ENCODE measurements at places on chromosomes 3 and 15. TPM values are rescaled to one million over a fixed set of nuclear protein-coding genes. Genes with fewer than 3 reads are reported as not detected.

The SOX2 gene
- total RNA-seq, result 4.0 TPM

The CD96 gene
- total RNA-seq, result 5.6 TPM

GRCh38 chr3:56323986-56324420 lies 144.3 kb downstream of the ERC2 start:
- DNase-seq, result no peak
- H3K4me1 ChIP-seq, result no peaks in the 10 kb centered on the region
- no peak overlapping the region for H3K4me3 ChIP-seq
- H3K27me3 ChIP-seq, result no peaks in the 10 kb centered on the region

GRCh38 chr15:95932676-95933075 lies 397.8 kb upstream of the NR2F2 start:
- no peaks in the 10 kb centered on the region for H3K4me1 ChIP-seq
- no peak overlapping the region for H3K27ac ChIP-seq
- no peaks in the 10 kb centered on the region for H3K27me3 ChIP-seq

DNA sequence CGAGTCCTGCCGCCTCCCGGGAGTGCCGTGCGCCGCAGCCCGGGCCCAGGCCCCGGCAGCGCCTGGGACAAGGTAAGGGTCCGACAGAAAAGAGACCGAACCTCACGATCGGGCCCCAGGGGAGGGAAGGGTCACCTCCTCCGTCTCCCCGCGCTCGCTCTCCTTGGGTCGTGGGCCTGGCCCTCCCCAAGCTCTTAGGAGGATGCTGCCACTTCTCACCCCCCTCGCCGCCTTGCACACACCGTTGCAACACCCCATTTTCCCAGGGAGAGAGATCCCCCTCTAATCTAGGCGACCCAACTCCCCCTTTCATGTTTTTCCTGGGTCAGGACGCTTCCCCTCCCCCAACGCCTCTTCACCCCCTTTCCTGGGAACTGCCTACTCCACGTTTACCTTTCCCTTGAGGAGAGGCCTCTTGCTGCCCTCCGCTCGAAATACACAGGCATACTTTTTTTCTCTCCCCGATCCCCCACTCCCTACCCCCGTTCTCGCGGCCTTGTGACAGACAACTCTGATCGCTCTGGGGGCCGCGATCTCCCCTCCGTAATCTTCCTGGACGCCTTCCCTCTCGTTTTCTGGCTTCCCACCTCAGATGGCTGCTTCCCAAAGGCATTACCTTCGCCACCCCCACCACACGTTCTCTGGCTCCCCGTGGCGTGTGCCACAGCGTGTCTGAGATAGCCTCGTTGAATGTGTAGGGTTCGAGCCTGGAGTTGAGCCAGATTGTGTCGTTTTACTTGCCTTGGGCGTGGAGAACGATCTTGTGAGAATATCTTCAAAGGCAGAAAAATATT lies 688 bp downstream of the SETD5 start:
- peak overlapping the region; percentile 89 for H3K4me3 ChIP-seq
- peaks cover 70% of the 10 kb centered on the region for H3K4me1 ChIP-seq
- no peaks in the 10 kb centered on the region for H3K27me3 ChIP-seq
- peak; percentile 56 for DNase-seq
- peaks cover 22% of the 10 kb centered on the region for H3K36me3 ChIP-seq
- peak overlapping the region; percentile 98 for H3K27ac ChIP-seq

GRCh38 chr3:130711565-130712324 lies 34.9 kb downstream of the PIK3R4 start:
- no peaks in the 10 kb centered on the region for H3K4me1 ChIP-seq
- no peak overlapping the region for H3K4me3 ChIP-seq
- H3K27me3 ChIP-seq, result no peaks in the 10 kb centered on the region
- peaks cover 49% of the 10 kb centered on the region for H3K36me3 ChIP-seq
- no peak for DNase-seq

DNA sequence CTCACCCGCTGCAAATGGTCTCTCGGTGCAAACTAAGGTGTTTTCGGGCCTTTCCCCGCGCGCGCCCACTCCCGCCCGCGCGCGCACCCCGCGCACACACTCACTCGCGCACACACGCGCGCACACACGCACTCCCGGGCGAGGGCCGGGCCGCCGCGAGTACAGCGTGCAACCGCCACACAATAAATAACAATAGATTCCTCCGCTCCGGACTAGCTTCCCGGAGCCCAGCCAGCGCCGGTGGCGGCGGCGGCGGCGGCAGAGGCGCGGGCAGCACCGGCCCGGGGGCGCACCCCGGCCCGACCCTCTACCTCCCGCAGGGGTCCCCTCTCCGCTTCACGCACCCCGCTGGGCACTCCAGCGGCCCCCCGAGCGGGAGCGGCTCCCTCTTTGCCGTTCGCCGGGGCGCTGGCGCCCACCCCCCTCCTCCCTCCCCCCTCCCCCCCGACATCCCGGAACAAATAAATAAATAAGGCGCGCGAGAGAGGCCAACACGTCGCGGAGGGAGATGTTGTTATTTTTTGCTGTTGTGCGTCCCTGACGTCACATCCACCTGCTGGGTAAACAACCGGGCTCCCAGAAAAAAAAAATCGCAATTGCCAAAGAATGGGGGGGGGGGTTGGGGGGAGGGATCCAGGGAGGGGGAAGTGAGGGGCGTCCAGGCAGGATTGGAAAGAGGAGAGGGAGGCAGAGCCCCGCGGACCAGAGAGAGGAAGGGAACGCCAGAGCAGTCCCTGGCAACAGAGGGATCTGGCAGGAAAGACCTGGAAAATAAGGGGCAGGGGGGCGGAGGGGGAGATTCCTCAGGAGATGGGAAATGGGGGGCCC lies at the start of gene FOXP1:
FOXP1 (minus strand) TSS at position 163 of the 828 bp plus-strand sequence. CDS start 385,347 bp downstream, outside the sequence.
- no peaks in the 10 kb centered on the region for H3K36me3 ChIP-seq
- peaks cover 46% of the 10 kb centered on the region for H3K4me1 ChIP-seq
- peak within 1 kb of the TSS; percentile 85 for H3K4me3 ChIP-seq

The PLSCR5 gene
- total RNA-seq, result not detected

DNA sequence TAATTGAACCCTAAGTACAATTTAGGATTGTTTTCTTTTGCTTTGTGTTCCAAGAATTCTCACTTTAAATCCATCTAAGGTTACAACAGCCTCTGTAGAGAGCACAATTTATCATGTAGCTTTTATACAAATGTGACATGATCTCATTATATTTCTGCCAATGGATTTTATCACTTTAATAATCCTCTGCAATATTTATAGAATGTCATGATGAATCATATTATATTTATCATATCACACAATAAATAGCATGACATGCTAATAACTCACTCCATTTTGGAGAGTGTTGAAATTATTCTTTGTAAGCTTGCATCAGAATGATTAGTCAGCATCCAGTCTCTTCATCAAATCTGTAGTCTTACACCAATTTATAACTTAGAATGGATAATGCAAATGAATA lies 280.6 kb upstream of the ZNF717 start:
- no peak overlapping the region for H3K27ac ChIP-seq
- DNase-seq, result no peak
- H3K27me3 ChIP-seq, result no peaks in the 10 kb centered on the region
- H3K4me1 ChIP-seq, result no peaks in the 10 kb centered on the region
- no peak overlapping the region for H3K4me3 ChIP-seq
- no peaks in the 10 kb centered on the region for H3K36me3 ChIP-seq

- H3K27me3 ChIP-seq, result no peaks in the 10 kb centered on the region
- DNase-seq, result no peak
- no peak overlapping the region for H3K27ac ChIP-seq
- no peak overlapping the region for H3K4me3 ChIP-seq
- no peaks in the 10 kb centered on the region for H3K36me3 ChIP-seq
These were observed 217.1 kb downstream of the GBE1 start for GRCh38 chr3:81544385-81544784.

GRCh38 chr3:101806491-101806890 lies 27.5 kb downstream of the NXPE3 start:
- no peaks in the 10 kb centered on the region for H3K27me3 ChIP-seq
- peaks cover 13% of the 10 kb centered on the region for H3K4me1 ChIP-seq
- no peak for DNase-seq
- H3K4me3 ChIP-seq, result no peak overlapping the region

DNA sequence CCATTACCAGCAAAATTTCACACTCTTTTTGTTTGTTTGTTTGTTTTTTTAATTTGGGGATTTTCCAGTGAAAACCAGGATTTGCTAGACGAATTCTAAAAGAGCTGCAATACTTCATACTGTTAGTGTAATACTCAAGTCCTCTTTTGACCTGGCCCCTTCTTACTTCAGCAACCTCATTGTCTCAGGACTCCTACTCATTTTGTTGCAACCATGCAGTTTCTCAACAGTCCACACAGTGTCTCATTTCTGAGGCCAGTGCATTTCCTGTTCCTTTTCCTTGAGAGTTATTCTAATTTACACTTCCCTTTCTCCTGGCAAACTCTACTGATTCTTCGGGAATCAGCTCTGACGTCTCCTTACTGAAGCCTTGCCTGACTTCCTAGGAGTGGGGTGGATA lies 35.6 kb downstream of the NSUN3 start:
- peaks cover 67% of the 10 kb centered on the region for H3K36me3 ChIP-seq
- H3K27ac ChIP-seq, result no peak overlapping the region
- no peaks in the 10 kb centered on the region for H3K27me3 ChIP-seq
- no peak overlapping the region for H3K4me3 ChIP-seq

The GALNT15 gene
- 9.8 TPM for total RNA-seq

DNA sequence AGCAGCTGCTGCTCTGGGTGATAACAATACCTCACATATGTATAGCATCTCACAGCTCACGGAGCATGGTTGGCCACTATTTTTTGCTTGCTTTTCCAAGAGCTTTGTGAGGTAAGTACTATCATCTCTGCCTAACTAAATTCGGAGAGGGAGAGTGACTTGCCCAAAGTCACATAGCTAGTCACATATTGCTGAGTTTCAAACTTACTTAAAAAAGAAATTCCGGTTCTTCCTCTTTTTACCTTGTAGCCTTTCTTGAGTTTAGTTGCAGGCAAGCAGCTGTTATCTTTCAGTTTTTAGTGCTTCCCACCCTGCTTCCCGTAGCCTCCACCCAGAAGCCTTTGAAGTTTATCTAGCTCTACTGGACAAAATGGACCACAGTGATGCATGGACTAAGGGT lies 309.2 kb downstream of the PDCD6IP start:
- no peak overlapping the region for H3K27ac ChIP-seq
- no peak for DNase-seq
- no peaks in the 10 kb centered on the region for H3K36me3 ChIP-seq
- no peak overlapping the region for H3K4me3 ChIP-seq
- H3K27me3 ChIP-seq, result no peaks in the 10 kb centered on the region

GRCh38 chr15:69777356-69777755 lies 320.4 kb downstream of the TLE3 start:
- H3K36me3 ChIP-seq, result no peaks in the 10 kb centered on the region
- peaks cover 9% of the 10 kb centered on the region for H3K4me1 ChIP-seq
- H3K27me3 ChIP-seq, result no peaks in the 10 kb centered on the region
- no peak for DNase-seq

GRCh38 chr3:40208251-40208650 lies 101.3 kb upstream of the EIF1B start:
- no peak for DNase-seq
- no peaks in the 10 kb centered on the region for H3K36me3 ChIP-seq
- H3K27ac ChIP-seq, result no peak overlapping the region
- H3K4me3 ChIP-seq, result no peak overlapping the region
- H3K27me3 ChIP-seq, result no peaks in the 10 kb centered on the region

DNA sequence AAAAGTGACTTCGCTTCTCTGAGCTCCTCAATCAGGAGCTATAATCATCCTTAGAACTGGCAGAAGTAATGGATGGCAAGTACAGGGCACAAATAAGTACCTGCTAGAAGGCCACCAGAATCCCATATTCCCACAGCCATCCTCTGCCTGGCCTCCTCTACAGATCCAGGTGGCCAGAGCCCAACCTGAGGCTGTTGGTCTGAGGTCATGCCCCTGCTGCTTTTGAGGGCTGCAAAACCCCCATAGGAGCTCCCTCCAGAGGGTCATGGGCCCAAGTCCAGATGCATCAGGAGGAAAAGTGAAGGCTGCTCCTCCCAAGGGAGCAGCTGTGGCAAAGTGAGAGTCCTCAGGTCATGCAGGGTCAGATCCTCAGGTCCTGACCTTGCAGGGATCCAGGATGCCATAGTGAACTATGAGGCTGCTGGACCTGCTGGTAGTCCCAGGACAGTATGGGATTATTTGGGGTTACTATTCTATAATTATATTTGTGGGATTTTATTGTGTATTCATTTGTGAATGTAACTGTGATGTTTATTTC lies 3.0 kb upstream of the PLCD1 start:
- H3K27me3 ChIP-seq, result no peaks in the 10 kb centered on the region
- H3K36me3 ChIP-seq, result no peaks in the 10 kb centered on the region
- H3K4me3 ChIP-seq, result no peak overlapping the region
- H3K4me1 ChIP-seq, result peaks cover 31% of the 10 kb centered on the region

GRCh38 chr15:48086576-48086975 lies 34.2 kb upstream of the SLC24A5 start:
- no peak overlapping the region for H3K4me3 ChIP-seq
- DNase-seq, result no peak
- H3K36me3 ChIP-seq, result no peaks in the 10 kb centered on the region
- no peaks in the 10 kb centered on the region for H3K4me1 ChIP-seq
- peaks cover 8% of the 10 kb centered on the region for H3K27me3 ChIP-seq

DNA sequence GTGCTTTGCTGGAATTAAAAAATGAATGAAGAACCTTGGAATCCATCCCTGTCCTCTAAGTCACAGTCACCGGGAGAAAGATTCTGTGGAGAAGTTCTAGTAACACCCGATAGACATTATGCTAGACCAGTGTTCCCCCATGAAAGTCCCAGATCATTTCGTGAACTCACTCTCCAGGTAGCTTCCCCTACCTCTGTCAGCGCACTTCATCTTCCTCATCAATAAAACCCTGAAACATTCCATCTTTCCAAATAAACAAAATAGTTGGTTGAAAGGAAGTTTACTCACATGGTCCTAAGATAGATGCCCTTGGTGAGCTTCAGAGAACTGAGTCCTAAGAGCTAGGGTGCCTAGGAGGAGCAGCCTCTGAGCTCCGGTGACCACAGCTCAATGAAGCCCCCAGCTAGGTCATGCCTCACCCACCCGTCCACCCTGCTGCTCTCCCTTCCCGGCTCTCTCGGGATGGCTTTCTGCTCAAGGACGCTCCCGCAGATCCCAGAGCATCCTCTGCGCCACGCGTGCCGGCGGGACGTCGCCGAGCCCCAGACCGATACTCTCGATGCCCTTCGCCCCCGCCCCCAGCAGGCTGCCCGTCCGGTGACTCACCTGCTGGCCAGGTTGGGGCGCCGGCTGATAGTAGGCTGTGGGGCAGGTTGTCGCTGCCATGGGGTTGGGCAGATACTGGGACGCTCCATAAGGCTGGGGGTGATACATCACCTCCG lies 776 bp downstream of the VGLL3 start:
- H3K36me3 ChIP-seq, result no peaks in the 10 kb centered on the region
- peak overlapping the region; percentile 78 for H3K27ac ChIP-seq
- peak overlapping the region; percentile 59 for H3K4me3 ChIP-seq
- H3K4me1 ChIP-seq, result peaks cover 5% of the 10 kb centered on the region
- peak; percentile 51 for DNase-seq

GRCh38 chr3:43153216-43154083 lies 47.6 kb upstream of the POMGNT2 start:
- peaks cover 6% of the 10 kb centered on the region for H3K4me1 ChIP-seq
- no peaks in the 10 kb centered on the region for H3K36me3 ChIP-seq
- H3K27me3 ChIP-seq, result no peaks in the 10 kb centered on the region

GRCh38 chr3:171184372-171184771 lies 157.9 kb upstream of the SLC2A2 start:
- H3K4me1 ChIP-seq, result peaks cover 6% of the 10 kb centered on the region
- no peaks in the 10 kb centered on the region for H3K36me3 ChIP-seq
- H3K4me3 ChIP-seq, result no peak overlapping the region
- H3K27me3 ChIP-seq, result no peaks in the 10 kb centered on the region
- no peak overlapping the region for H3K27ac ChIP-seq
- DNase-seq, result no peak
